Naive thymus-derived CD4-positive, alpha-beta T cell (primary cell): ENCODE measurements at places on chromosomes 7 and 10.

DNA sequence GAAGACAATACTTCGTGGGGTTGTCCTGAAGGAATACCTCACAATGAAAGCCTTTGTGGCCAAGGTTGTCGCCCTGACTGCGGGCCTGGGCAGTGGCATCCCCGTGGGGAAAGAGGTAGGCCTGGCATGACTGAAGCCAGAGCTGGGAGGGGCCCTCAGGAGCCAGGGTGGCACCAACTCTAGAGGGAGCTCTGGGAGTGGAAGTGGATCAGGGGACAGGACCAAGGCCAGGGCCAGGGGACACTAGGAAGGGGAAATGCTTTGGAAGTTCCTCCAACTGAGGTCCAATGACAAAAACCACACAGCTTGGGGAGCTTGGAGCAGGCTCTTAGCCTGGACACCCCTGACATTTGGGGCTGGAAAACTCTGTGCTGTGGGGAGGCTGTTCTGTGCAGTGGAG, 5.8 kb downstream of the CLCN1 start:
- no peak overlapping the region for H3K4me3 ChIP-seq
- no peak for DNase-seq
- H3K4me1 ChIP-seq: peaks cover 9% of the 10 kb centered on the region
- no peaks in the 10 kb centered on the region for H3K27me3 ChIP-seq
- H3K36me3 ChIP-seq: no peaks in the 10 kb centered on the region

DNA sequence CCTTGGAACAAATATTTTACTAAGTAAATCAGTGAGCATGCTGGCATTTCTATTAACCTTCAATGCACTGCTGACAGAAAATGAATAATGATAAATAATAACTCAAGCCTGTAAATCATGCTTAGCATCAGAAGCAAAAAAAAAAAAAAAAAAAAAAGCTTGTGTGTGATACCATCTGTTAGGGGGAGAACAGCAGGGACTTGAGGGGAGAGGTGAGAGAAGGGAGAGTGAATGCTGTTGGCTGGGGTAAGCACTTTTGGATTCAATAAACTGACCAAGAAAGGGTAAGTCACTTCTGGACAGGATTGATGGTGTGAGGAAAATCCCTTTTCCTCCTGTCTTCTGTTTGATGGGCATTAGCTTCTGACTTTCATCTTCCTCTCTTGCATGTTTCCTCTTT, 996.4 kb downstream of the KCNMA1 start:
- no peaks in the 10 kb centered on the region for H3K27me3 ChIP-seq
- H3K4me3 ChIP-seq: no peak overlapping the region
- no peak for DNase-seq
- no peaks in the 10 kb centered on the region for H3K36me3 ChIP-seq

DNA sequence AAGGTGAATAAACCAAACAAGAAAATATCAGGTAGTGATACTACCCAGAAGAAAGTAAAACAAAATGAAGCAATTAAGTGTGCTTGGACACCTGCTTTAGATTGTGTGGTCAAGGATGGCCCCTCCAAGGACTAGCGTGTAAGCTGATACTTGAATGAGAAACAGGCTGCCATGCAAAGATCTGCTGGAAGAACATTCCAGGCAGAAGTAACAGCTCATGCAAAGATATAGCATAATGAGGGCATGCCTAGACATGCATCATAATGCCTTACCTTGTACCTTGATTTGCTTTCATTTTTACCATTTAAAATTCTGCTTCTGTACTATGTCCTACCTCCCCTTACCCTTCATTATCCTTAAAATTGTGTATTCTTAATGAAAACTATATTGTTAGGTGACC, 74.8 kb upstream of the HDAC9 start:
- no peaks in the 10 kb centered on the region for H3K27me3 ChIP-seq
- no peak overlapping the region for H3K4me3 ChIP-seq
- no peaks in the 10 kb centered on the region for H3K4me1 ChIP-seq
- no peak overlapping the region for H3K27ac ChIP-seq
- DNase-seq: no peak
- H3K36me3 ChIP-seq: no peaks in the 10 kb centered on the region

- no peaks in the 10 kb centered on the region for H3K4me1 ChIP-seq
- H3K27me3 ChIP-seq: no peaks in the 10 kb centered on the region
- no peak overlapping the region for H3K4me3 ChIP-seq
- H3K36me3 ChIP-seq: no peaks in the 10 kb centered on the region
- H3K27ac ChIP-seq: no peak overlapping the region
- DNase-seq: no peak
These were observed 391.4 kb downstream of the TNS3 start for GRCh38 chr7:47190462-47190861.

DNA sequence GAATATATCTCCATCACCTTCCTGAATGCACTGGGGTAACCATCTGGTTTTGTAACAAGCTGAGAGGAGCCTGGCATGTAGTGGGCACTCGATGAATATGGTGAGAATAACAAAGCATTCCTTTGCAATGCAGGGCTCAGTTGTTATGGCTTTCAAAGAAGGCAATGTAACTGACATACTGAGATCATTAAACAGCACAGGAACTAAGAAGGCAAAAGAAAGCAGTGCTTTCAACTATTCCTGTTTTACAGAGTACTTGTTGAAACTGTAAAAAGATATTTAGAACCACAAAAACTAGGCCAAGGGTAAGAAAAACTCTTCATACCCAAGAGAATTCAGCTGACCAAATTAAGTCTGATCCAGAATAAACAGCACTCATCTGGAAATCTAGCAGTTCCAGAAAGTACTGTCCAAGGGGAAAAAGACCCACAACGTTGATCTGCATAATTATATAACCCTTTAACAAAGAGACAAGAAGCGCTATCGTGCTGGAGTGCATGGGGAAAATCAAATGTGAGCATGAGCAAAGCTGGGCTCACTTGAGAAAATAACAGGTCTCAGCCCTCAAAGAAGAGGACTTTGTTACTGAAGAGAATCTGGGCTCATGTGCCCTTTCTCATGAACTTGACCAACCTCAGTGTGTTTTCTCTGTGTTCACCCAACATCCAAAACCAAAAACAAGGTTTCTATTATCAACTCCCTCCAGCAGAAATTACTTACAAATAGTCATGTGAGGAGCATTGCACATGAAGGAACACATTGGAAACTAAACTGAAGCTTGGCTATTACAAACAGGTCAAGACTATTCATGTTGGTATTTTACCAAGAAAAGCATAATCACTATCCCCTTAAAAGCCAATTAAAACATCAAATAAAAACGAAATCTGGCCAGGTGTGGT, 116.2 kb downstream of the AVL9 start:
- DNase-seq: no peak
- H3K4me1 ChIP-seq: no peaks in the 10 kb centered on the region
- H3K27me3 ChIP-seq: no peaks in the 10 kb centered on the region
- no peak overlapping the region for H3K27ac ChIP-seq

- no peaks in the 10 kb centered on the region for H3K4me1 ChIP-seq
- H3K27ac ChIP-seq: no peak overlapping the region
These were observed 12.8 kb downstream of the NRAP start for GRCh38 chr10:113651021-113651420.

DNA sequence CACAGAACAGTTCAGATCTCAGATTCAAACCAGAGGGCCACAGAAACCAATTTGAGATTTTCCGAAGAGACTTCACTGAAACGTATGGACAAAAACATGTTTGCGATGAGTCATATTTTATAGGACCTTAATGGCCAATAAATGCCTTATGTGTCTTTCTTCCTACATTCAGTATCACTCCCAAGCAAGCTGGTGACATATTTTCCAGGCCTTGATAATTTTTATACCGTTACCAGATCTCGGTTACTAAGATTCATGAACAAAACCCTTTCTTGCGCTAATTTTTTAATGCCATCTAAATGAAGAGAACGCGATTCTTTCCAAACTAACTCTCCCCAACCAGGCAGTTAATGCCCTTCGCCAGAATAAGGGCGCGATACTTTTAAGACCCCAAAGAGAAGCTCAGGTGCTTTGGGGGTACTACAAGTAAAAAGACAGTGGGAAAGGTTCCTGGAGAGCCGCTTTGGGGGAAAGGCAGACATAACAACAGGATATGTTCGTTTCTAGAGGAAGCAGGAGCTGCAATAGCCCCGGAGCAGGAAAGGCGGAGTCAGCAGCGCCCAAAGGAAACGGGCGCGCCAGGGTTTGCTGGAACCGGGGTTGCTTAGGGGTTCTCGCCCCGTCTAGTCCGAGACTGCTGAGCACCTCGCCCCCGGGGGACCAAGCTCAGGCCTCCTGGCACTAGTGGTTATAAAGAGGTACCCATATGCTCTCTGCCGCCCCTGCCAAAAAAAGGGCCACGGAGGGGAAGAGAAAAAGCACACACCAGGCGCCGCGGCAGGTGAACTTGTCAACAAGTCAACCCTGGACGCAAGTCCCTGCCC, 884 bp downstream of the ICA1 start:
- H3K27ac ChIP-seq: no peak overlapping the region
- no peak for DNase-seq
- H3K36me3 ChIP-seq: no peaks in the 10 kb centered on the region
- H3K4me3 ChIP-seq: no peak overlapping the region
- H3K4me1 ChIP-seq: no peaks in the 10 kb centered on the region

- H3K27ac ChIP-seq: no peak overlapping the region
- H3K4me1 ChIP-seq: no peaks in the 10 kb centered on the region
- H3K4me3 ChIP-seq: no peak overlapping the region
- no peaks in the 10 kb centered on the region for H3K27me3 ChIP-seq
- DNase-seq: no peak
These were observed 48.4 kb upstream of the CYTH3 start for GRCh38 chr7:6320791-6321190.

DNA sequence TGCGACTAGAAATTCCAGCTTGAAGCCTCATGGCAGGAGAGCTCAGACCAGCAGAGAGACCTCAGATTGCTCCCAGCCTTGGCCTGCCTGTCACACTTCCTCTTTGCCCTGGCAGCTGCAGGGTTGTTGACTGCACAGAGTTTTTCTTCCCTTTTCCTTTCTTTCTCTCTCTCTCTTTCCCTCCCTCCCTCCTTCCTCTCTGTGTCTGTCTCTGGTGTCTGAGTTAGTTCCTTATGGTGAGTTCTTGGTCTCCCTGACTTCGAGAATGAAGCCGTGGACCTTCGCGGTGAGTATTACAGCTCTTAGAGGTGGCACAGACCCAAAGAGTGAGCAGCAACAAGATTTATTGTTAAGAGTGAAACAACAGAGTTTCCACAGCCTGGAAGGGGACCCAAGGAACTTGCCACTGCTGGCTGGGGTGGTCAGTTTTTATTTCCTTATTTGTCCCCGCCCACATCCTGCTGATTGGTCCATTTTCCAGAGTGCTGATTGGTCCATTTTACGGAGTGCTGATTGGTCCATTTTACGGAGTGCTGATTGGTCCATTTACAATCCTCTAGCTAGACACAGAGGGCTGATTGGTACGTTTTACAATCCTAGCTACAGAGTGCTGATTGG, 266.3 kb downstream of the RPS24 start:
- no peak overlapping the region for H3K4me3 ChIP-seq
- H3K36me3 ChIP-seq: no peaks in the 10 kb centered on the region
- no peaks in the 10 kb centered on the region for H3K27me3 ChIP-seq
- H3K4me1 ChIP-seq: peaks cover 10% of the 10 kb centered on the region
- no peak overlapping the region for H3K27ac ChIP-seq

- H3K27ac ChIP-seq: no peak overlapping the region
- H3K36me3 ChIP-seq: no peaks in the 10 kb centered on the region
- no peaks in the 10 kb centered on the region for H3K4me1 ChIP-seq
- no peak for DNase-seq
These were observed 174.1 kb downstream of the CNTNAP2 start for GRCh38 chr7:146290746-146291145.

GRCh38 chr7:81260152-81260551, 341.3 kb upstream of the SEMA3C start:
- DNase-seq: no peak
- no peak overlapping the region for H3K27ac ChIP-seq
- no peaks in the 10 kb centered on the region for H3K36me3 ChIP-seq
- H3K4me1 ChIP-seq: no peaks in the 10 kb centered on the region
- no peak overlapping the region for H3K4me3 ChIP-seq
- no peaks in the 10 kb centered on the region for H3K27me3 ChIP-seq

DNA sequence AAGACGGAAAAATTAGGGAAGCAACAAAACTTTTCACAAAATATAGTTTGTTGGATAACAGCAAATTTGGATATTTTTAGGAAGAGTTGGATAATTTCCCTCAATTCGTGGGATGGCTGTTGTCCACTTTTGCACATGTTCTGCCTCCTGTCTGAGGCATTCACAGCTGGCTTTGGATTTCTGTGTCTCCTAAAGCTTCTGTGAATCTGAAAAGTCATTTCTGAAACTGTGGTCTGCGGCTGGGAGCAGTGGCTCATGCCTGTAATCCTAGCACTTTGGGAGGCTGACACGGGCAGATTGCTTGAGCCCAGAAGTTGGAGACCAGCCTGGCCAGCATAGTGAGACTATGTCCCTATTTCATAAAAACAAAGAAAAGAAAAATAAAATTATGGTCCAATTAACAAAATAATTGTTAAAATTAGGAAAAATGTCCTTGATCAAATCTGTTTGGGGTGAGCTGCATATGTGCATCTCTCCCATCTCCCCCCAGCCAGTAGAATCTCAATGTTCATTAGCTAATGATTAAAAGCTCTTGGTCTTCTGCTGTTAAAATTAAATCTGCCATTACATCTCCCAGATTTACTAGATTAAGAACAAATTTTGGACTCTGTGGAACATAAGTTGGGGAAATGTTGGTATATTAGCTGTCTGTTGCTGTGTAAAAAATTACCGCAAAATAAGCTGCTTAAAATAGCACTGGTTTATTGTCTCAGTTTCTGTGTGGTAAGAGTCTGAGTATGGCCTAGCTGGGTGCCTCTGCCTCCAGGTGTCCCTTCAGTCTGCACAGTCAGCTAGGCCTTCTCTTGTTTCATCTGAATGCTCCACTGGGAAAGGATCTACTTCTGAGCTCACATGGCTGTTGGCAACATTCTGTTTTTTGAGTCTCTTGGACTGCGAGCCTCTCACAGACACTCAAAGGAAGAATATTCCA, 332.0 kb upstream of the FZD1 start:
- no peaks in the 10 kb centered on the region for H3K36me3 ChIP-seq
- no peak for DNase-seq
- H3K4me1 ChIP-seq: no peaks in the 10 kb centered on the region
- no peak overlapping the region for H3K4me3 ChIP-seq
- no peak overlapping the region for H3K27ac ChIP-seq

DNA sequence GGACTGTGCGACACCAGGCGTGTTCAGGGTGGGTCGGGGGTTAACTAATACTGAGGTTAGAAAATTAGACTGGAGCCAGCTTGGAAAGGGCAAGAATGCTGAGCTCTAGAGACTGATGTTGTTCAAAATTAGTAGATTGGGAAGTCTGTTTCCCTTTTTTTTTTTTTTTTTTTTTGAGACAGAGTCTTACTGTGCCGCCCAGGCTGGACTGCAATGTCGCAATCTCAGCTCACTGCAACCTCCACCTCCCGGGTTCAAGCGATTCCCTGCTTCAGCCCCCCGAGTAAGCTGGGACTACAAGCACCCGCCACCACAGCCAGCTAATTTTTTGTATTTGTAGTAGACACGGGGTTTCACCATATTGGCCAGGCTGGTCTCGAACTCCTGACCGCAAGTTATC, 2.7 kb upstream of the CPVL start:
- no peak overlapping the region for H3K27ac ChIP-seq
- DNase-seq: no peak
- no peaks in the 10 kb centered on the region for H3K36me3 ChIP-seq
- H3K4me3 ChIP-seq: no peak overlapping the region

DNA sequence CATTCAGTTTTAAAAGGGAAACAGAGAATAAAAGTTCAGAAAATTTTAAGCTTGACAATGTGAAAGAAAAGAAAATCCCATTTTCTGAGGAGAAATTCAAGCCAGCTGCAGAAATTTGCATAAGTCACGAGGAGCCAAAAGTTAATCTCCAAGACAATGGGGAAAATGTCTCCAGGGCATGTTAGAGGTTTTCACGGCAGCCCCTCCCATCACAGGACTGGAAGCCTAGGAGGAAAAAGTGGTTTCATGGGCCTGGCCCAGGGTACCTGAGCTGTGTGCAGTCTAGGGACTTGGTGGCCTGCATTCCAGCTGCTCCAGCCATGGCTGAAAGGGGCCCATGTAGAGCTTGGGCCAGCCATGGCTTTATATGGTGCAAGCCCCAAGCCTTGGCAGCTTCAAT, 59.6 kb upstream of the NXPH1 start:
- no peak overlapping the region for H3K4me3 ChIP-seq
- no peaks in the 10 kb centered on the region for H3K4me1 ChIP-seq
- no peak overlapping the region for H3K27ac ChIP-seq
